Activated naive CD4-positive, alpha-beta T cell treated with anti-CD3 and anti-CD28 coated beads for 36 hours (primary cell): ENCODE measurements at places on chromosomes 5 and 9. TPM values are rescaled to one million over a fixed set of nuclear protein-coding genes. Genes with fewer than 3 reads are reported as not detected.

GRCh38 chr9:23120630-23121029 lies 674.0 kb downstream of the DMRTA1 start:
- DNase-seq = no peak

- DNase-seq = no peak
These were observed 13.6 kb upstream of the OLFM1 start for GRCh38 chr9:135073741-135074305.

GRCh38 chr9:100322954-100323536 lies 29.7 kb downstream of the TEX10 start:
- DNase-seq = peak; percentile 52

The EXOC3 gene
- 41.6 TPM for total RNA-seq

DNA sequence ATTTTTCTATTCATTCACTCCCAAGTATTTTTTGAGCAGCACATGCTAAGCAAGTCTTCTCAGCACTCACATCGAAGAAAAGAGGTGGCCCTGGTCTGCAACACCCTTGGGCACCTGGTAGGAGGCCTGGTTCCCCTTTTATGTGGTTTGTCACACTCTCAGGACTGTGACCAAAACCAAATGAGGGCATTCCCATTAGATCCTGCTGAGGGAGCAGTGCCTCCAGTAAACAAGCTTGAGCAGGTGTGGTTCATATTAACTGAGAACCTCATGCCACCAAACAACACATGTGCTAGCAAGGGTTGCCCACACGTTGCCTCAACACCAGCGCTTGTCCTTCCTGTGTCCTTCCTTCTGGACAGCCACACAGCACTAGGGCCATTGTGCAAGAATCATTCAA lies 26.9 kb upstream of the SYK start:
- no peak for DNase-seq

The PDLIM4 gene
- total RNA-seq = not detected

GRCh38 chr5:122064992-122065391 lies 13.1 kb downstream of the LOX start:
- DNase-seq = no peak

The UAP1L1 gene
- total RNA-seq = 3.4 TPM

DNA sequence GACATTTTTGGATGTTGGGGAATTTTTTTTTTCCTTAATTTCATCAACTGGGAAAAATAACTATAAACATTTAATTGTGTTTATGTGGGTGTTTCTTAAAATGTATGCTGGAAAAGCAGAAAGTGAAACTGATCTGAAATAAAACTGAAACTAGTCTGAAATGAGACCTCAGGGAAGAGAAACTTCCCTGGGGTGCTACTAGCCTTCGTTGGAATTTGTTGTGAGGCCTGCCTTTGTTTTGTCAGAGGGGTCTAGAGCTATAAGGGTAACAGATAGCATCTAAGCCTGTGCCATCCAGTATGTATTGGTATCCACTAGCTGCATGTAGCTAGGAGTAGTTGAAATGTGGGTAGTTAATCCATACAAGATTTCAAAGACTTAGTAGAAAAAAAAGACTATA lies 10.4 kb downstream of the ZNF618 start:
- no peak for DNase-seq

GRCh38 chr5:62132276-62132675 lies 173.7 kb upstream of the KIF2A start:
- DNase-seq = no peak

The KCNMB1 gene
- total RNA-seq = not detected

DNA sequence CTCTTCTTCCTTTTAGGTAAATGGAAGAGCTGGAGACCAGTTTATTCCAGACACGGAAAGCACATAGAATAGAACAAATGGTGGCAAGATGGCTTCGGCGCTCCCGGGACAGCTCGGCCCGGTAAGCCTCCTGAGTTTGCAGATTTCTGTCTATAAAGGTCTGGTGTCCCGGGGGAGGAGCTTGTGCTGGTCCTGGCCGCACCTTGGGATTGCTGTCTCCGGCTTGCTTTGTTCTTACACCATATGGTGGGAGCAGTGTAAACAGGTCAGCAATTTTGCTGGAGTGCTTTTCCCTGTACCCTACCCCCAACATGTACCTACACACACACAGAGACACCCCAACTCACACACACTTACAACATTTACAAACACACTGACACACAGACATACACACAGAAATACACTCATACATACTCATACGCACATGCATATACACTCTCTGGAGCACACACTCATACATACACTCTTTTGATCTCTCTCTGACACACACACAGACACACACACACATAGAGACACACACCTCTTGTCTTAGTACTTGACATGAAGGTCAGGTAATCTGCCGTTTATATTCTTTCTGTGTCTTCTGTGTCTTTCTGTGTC lies 42.0 kb downstream of the FRMPD1 start:
- no peak for DNase-seq

DNA sequence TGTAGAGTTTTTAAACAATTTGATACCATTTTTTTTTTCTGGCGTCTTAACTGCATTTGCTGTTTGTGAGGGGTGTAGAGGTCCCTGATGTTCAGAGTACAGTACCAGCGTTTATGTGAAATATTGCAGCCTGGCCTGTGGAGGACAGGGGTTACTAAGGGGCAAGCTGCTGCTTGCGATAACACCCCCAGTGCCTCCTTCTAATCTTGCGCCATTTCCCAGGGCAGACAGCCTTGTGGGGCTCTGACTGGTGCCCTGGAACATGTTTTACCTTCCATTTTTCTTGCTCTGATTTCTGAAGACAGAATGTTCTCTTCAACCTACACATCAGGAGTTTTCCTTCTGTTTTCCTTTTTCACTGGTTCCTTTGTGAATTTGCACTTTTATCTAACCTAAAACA lies 142.9 kb downstream of the DOCK8 start:
- no peak for DNase-seq
